MCF 10A (cell line): ENCODE measurements at places on chromosomes 13 and 19.

- peak; percentile 52 for DNase-seq
Observed at GRCh38 chr19:16386619-16387240, 62.1 kb downstream of the KLF2 start.

DNA sequence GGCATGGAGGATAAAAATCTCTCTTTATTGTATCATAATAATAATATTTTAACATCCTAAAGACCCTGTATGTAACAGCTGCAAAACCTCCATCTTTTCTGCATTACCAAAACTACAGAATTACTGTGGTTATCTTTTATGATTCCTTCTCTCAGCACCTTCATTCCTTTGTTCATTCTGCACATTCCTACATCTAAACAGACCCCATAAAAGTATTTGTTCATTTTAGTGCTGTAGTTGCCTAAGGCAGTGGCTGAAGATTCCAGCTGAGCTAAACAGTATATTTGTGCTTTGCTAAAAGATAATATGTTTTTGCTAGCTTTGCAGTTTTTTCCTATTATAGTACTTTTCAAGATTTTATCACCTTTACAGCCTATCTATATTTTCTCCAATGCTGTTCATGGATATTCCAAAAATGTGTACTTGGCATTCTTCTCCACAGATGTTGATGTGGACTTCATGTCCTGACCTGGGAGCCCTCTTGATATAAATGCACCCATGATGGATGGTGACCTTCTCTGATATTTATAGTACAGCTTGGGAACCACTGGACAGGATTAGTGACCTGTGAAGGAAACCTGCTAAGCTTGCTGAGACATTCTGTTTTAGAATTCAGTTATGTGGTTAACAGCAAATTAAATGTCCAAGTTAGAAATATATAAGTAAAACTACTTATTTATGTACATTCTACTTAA is 2832.9 kb upstream of the PCDH20 start:
- no peak for DNase-seq

GRCh38 chr13:24131749-24132148 is 28.8 kb upstream of the SPATA13 start:
- DNase-seq = no peak

- no peak for DNase-seq
Observed at GRCh38 chr19:42059196-42059595, 10.8 kb downstream of the GRIK5 start.

DNA sequence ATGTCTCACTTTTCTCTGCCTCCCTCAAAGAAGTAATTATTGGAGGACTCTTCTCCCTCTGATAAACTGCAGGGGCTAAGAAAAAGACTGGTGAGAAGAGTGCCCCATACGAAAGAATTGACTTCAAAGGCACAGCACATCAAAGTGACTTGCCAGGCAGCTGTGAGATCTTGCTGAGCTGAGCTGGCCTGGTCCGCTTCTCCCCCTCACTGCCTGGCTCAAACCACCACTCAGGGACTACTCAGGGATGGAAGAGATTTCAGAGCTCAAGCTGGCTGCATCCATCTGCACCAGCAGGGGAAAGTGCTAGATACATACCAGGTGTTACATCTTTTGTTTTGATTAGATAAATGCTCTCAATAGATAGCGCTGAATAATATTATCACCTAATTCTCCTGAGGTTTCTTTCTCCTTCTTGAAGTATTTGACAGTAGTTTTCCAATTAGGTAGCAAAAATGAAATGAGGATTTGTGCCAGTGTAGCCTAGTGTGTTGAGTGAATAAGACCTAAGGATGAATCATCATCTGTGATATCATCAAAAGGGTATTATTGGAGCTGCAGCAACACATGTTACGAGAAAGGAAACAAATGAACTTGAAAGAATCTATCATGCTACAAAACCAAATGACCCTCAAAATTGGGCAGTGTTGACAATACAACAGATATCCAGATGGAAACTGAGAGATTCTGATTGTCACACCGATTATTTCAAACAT is 379.8 kb downstream of the TBC1D4 start:
- DNase-seq = peak; percentile 19

GRCh38 chr19:22421797-22422196 is 349 bp downstream of the ZNF98 start:
- DNase-seq = no peak

DNA sequence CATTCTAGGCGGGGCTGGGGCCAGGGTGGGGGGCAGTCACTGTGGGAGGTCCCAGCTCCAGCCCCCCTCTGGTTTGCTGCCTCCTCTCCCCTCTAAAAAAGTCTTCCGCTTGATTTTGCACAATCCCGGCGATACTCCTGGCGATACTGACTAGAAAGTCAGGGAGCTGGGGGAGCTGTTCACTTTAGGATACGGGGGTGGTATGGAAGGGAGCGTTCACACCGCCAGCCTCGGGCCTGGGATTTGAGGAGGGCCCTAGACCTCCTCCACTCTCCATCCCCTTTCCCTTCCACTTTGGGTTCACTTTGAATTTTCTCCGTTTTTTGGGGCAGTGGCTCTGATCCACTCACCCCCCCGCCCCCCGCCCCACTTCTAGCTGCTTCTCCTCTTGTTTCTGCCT is 35.0 kb downstream of the KEAP1 start:
- no peak for DNase-seq

DNA sequence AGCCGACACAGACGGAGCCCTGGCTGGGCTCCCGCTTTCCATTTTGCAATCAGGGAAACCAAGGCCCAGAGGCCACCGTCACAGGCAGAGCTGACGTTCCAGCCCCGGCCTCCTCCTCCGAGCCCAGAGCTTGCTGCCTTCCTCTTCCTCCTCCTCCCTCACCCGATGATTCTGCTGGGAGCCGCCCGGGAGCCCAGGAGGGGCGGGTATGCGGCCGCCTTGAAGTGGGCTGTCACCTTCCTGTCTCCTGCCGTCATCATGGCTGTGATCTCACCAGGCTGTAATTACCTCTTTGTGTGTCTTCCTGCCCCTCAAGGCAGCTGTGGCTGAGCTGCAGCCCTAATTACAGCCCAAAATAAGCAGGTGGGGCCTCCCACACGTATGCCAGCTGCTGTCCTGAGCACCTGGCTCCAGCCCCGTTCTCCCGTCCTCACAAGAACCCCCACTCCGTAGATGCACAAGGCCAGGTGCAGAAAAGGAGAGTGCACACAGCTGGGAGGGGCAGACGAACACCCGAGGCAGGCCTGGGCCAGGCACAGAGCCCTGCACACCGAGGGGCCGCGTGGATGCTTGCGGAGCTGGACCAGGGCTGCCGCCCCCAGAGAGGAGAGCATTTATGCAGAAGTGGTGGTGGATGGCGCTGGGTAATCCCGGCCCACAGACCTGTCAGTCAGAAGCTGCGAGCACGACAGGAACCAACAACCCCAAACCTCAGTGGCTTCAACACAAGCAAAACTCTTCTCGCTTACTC is 4.0 kb downstream of the TPGS1 start:
- DNase-seq = no peak

- DNase-seq = no peak
Observed at GRCh38 chr13:85462792-85463425, 336.3 kb downstream of the SLITRK6 start.

DNA sequence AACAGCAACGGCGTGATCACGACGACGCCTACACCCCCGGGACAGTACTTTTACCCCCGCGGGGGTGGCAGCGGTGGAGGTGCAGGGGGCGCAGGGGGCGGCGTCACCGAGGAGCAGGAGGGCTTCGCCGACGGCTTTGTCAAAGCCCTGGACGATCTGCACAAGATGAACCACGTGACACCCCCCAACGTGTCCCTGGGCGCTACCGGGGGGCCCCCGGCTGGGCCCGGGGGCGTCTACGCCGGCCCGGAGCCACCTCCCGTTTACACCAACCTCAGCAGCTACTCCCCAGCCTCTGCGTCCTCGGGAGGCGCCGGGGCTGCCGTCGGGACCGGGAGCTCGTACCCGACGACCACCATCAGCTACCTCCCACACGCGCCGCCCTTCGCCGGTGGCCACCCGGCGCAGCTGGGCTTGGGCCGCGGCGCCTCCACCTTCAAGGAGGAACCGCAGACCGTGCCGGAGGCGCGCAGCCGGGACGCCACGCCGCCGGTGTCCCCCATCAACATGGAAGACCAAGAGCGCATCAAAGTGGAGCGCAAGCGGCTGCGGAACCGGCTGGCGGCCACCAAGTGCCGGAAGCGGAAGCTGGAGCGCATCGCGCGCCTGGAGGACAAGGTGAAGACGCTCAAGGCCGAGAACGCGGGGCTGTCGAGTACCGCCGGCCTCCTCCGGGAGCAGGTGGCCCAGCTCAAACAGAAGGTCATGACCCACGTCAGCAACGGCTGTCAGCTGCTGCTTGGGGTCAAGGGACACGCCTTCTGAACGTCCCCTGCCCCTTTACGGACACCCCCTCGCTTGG is 966 bp downstream of the JUNB start:
- peak; percentile 63 for DNase-seq

DNA sequence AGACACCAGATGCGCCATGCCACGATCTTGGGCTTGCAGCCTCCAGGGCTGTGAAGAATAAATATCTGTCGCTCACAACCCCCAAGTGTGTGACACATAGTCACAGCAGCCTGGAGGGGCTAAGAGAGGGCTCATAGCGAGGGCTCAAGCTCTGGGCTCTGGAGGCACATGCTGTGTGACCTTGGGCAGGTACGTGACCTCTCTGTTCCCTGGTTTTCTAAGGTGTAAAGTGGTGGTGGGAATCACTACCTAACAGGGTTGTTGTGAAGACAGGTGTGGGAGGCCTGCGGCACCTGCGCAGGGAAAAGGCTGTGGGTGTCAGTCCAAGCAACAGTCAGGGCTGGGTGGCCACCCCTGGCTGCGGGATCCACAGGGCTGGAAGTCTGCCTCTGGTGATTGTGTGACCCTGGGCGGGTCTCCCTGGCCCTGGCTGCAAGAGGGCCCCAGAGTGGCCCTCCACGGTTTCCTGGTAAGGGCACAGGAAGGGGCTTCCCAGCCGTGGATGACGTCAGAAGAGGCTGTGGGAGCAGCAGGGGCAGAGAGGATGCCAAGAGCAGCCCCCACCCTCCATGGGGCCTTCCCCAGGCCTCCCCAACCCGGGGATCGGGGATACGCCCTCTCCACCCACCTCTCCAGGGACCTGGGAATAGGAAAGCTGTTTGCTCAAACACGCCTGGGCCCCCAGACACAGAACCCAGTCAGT is 218.8 kb upstream of the SGCG start:
- DNase-seq = no peak

GRCh38 chr13:46682707-46683106 is 114.3 kb downstream of the ESD start:
- DNase-seq = no peak

DNA sequence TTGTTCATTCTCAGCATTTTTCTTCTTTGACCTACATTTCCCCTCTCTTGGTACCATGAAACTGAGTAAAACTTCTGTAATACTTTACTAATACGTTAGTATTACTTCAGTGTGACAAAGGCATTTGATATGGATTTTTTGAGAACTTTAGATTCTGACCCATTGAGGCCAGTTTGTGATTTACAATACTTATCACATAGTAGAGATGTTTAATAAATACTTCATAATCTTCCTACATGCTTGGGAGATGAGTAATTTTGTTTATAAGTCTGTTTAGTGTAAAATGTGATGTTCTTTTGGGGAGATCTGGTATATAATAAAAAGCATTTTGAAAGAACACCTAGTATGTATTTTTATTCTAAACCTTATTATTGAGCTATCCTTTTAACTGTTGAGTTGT is 29.7 kb downstream of the GTF2F2 start:
- no peak for DNase-seq

DNA sequence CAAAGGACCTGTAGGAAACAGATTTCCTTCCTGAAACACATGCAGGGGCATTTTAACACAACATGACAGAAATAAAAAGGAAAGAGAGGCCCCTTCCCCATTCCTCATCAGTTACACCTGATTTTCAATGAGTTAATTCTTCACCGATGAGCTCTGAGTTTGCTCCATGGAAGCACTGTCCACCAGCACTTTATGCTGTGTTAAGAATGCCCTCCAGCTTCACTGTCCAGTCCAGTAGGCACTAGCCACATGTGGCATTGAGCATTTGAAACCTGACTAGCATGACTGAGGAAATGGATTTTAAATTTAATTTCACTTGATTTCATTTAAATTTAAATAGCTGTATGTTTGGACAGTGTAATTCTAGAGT is 217.2 kb upstream of the SLC10A2 start:
- no peak for DNase-seq

DNA sequence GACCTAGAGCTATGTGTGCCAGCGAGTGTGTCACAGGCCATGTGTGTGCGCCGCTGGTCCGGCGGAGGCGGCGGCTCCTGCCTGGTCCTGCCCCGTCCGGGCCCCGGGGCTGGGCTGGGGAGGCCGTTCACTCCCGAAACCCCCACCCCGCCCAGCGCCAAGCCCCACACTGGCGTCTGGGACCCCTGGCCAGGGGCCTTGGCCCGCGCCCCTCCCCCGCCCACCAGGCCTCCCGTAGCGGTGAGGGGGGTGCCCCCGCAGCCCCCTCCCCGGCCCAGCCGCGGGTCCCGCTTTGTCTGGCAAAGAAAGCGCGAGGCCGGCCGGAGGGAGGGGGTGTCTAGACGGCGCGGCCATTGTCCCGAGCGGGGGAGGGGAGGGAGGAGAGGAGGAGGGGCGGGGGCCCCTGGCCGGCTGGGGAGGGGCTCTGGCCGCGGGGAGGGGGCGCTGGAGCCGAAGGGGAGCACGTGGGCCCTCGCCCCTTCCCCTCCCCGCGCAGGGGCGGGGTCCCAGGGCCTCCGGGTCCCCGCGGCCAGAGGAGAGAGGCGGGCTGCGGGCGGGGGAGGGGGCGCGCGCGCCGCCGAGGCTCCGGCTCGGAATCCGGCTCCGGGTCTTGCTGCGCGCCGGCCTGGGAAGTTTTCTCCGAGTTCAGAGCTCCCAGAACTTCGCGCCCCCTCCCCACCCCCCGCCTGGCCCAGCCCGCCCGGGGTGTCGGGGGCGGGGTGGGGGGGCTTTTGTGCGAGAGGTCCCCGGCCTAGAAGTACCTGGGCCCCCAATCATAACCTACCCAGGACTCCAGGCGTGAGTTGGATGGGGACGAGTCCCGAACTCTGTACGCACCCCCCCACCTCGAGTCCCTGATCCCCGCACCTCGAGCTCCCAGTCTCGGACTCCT is 888 bp downstream of the NOTCH3 start:
- DNase-seq = no peak

GRCh38 chr19:54416695-54417491 is 1.6 kb downstream of the TTYH1 start:
- no peak for DNase-seq

GRCh38 chr13:30159446-30159839 is 147.9 kb downstream of the KATNAL1 start:
- peak; percentile 70 for DNase-seq

GRCh38 chr13:110882972-110883371 is 31.9 kb downstream of the ANKRD10 start:
- DNase-seq = no peak

GRCh38 chr13:25973576-25973975 is 78.2 kb downstream of the SHISA2 start:
- no peak for DNase-seq

DNA sequence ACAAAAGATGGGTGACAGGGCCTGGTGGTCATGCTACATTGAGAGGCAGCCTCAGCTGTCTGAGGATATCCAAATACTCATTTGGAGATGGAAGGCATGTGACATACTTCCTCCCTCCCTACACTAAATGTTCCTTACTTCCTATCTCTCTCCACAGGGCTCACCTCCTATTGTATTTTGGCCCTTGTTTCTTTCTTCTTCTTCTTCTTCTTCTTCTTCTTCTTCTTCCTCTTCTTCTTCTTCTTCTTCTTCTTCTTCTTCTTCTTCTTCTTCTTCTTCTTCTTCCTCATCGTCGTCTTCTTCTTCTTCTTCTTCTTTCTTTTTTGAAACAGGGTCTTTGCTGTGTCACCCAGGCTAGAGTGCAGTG is 71.8 kb upstream of the POMP start:
- DNase-seq = no peak
